ENCODE measurements at places on chromosomes 2 and 18.

- DNase-seq: no peak
Observed at GRCh38 chr18:2654169-2654927, 1.2 kb upstream of the SMCHD1 start.

- no peak for DNase-seq
Observed at GRCh38 chr2:142840436-142840835, 37.0 kb upstream of the KYNU start.

- no peak for DNase-seq
Observed at GRCh38 chr18:3898861-3899613, 449.1 kb downstream of the TGIF1 start.

DNA sequence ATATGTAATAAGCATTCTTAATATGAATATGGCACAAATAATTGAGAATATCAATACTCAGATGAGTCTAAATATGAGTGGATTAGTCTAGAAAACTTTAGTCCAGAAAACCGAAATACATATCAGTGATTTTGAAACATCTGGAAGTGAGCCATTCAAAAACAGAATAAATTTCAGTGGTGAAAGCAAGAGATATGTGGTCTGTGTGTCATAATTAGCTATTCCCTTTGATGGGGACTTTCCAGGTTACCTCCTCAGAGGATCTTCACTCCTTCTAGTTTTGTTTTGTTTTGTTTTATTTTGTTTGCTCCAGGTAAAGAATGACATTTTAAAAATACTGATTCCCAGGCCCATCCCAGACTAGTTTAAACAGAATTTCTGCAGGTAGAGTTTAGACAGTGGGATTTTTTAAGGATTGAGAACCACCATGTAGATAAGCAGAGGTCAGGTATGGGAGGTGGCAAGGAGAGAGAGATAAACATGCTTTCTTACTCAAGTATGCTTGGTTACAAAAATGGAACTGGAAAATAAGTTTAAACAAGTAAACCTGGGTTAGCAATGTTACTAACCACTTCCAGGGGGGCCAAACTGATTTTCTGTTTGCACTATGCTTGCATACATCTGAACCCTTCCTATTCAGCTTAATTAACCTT is 70.7 kb downstream of the NABP1 start:
- DNase-seq: peak; percentile 41

DNA sequence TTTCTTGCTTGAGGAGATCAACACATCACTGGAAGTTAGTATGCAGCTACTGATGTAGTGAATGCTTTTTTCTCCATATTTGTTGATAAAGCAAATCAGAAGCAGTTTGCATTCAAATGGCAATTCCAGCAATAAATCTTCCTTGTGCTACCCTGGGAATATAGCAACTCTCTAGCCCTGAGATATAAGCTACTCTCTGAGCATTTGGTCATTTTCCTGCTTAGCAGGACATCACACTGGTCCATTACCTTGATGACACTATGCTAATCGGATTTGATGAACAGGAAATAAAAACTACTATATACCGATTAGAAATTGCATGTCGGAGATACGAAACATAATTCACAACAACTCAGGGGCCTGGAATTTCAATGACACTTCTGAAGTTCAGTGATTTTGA is 152.7 kb downstream of the CBLN2 start:
- no peak for DNase-seq

- no peak for DNase-seq
Observed at GRCh38 chr18:31683968-31684278, 458 bp downstream of the B4GALT6 start.

DNA sequence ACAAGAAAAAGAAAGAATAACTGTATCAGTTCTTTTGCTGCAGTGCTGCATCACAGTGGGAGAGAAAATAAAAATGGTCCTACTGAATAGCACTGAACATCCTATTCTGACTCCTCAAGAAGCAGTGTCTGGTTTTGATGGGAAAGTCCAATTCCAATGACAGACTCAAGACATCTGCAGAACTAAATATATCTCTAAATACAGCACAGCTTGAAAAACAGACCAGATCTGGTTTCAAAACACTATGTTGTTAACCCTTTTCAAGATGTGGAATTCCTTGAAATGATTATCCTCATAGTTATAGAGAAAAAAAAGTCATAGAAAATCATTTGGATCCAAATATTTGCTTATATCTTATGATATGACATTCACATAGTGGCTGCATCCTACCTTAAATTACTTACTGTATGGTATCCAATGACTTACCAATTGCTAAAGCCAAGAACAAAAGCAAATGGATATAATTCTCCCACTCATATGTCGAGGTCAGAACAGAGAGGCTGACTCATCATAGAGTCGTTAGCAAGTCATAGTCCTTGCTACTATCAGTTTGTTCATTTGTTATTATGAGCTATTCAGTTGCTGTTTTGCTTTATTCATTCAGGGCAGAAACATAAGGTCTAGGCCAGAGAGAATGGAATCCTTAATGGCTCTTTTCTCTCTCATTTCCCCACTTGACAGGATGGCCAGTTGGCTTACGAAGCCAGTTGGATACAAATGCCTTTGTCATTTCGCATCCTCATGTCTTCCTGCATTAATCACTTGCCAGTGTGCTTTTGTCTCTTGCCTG is 62.5 kb upstream of the ACVR2A start:
- peak; percentile 65 for DNase-seq

GRCh38 chr2:224354632-224355211 is 47.2 kb downstream of the FAM124B start:
- DNase-seq: no peak

DNA sequence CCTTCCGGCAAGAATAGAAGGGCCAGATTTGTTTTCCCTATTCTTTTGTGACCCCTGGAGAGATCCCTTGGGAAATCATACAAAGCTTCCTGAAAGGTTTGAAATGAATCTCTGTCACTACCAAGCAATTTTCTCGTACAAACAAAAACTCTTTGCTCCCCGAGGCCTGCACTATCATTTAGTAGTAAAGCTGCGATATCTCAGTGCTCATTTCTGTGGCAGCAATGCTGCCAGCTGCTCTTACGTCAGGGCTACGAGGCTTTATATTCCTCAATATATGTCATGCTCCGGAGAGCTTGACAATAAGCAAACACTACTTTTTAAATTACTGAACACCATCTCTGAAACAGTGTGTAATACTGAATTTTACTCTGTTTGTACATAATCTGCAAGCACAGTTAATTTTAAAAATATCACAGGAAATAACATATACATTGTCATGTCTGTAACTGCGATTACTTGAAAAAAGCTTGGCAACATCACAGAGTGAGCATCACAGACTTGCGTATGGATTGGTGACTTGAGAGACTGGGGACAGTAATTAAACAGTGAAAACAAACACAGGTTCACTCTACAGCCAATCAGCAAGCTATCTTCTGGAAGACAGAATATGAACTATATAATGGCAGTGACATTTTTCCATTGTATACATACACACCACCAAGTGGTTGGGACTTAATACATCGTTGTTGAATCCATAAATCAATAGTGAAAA is 403.3 kb upstream of the NETO1 start:
- DNase-seq: no peak

- no peak for DNase-seq
Observed at GRCh38 chr2:240437551-240437860, 2.0 kb downstream of the GPC1 start.

DNA sequence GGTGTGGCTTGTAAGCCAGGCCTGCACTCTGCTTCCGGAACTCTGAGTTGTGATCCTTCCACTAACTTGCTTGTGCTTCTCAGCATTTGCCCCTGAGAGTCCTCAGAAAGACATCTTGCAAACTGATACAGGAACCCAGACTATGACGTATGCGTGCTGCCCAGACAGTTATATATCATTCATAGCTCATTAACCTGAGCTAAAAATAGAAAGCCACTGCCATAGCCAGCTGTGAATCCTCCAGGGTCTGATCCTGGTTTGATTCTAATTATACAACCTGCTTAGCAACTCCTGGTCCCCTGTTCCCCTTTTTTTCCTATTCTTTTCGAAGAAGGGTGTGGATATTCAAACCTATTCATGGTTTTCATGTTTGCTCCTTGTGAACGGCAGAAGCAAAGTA is 63.7 kb downstream of the MARCHF4 start:
- no peak for DNase-seq

DNA sequence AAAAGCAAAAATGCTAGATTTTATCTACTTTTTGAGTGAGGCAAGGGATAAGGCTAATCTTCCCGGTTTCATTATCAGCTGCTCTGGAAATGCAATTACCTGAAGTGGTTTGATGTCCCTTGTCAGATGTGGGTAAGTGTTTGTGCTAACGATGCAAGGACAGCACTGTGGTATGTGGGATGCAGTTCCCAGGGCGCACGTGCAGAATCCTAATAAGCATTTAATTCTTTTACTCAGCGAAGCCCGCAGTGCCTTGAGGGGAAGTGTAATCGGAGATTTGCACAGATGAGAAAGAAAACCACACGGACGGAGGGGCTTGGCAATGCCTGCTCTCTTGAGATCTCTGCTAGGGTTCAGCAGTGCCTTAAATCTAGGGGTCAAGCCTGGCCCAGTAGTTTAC is 108.5 kb upstream of the LYPD6 start:
- DNase-seq: no peak

- DNase-seq: no peak
Observed at GRCh38 chr2:59756150-59756549, 797.3 kb downstream of the BCL11A start.

- DNase-seq: no peak
Observed at GRCh38 chr2:183112577-183112976, 11.7 kb upstream of the NUP35 start.

- DNase-seq: no peak
Observed at GRCh38 chr18:59514203-59514602, 155.1 kb upstream of the LMAN1 start.

DNA sequence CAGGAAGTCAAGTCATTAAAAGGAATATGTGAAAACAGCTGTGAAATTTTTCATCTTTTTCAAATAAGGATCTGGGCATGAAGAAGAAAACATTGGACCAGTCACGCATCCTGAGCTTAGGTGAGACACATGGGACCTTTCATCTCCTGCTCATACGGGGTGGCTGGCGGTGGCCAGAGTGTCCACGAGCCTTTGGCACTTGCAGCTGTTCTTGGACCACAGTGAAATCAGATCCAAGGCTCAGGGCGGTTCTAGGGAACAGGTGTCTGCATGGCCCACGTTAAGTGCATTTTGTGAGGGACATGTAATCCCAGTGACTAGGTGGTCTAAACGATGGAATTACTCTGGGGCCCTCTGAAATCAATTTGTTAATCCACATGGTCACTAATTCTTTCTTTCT is 212.7 kb upstream of the COPS8 start:
- no peak for DNase-seq

- DNase-seq: no peak
Observed at GRCh38 chr2:221204699-221205098, 367.4 kb downstream of the EPHA4 start.

DNA sequence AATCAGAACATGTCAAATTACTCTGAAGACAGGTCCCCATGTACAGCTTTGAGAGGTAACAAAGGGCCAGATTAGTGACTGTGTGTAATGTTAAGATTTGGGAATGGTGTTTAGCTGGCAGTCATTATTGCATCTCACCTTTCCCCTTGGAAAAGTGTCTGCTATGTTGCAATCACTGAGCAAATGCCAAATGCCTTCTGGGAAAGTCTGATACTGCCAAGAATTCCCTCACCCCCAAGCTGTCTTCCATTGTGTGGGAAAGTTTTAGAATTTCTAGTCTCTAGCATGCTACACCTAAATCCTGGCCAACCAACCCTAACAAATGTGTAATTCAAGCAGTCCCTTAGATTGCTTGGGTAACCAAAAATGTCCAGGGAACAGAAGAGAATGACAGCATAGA is 13.6 kb upstream of the PELI1 start:
- no peak for DNase-seq

GRCh38 chr2:109171444-109172334 is 42.7 kb downstream of the SH3RF3 start:
- DNase-seq: no peak

- DNase-seq: peak; percentile 45
Observed at GRCh38 chr2:11123856-11124759, 31.2 kb upstream of the SLC66A3 start.

GRCh38 chr18:35139517-35139916 is 98.3 kb downstream of the MAPRE2 start:
- DNase-seq: no peak

DNA sequence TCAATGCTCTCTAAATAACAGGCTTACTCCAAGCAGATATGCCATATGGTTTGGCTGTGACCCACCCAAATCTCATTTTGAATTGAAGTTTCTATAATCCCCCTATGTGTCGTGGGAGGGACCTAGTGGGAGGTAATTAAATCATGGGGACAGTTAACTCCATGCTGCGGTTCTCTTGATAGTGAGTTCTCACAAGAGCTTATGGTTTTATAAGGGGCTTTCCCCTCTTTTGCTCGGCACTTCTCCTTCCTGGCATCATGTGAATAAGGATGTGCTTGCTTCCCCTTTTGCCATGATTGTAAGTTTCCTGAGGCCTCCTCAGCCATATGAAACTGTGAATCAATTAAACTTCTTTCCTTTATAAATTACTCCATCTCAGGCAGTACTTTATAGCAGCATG is 302.7 kb upstream of the ZC3H15 start:
- DNase-seq: no peak

DNA sequence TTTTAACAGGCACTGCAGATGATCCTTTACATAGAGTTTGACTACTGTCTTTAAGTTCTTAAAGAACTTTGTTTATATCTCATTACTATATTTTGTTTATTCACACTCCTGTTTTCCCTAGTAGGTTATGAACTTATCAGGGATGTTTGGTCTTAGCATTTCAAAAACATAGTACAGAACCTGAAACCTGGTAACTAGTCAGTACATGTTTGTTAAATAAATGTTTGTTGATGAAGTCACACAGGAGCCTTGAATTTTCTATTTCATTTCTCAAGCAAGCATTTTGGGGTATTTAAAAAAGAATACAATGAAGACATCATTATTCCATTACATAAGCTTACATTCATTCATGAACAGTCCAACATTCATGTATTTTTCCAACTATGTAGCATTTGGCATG is 280.3 kb upstream of the ZSWIM2 start:
- no peak for DNase-seq

GRCh38 chr2:29226808-29227207 is 111.6 kb downstream of the CLIP4 start:
- no peak for DNase-seq

DNA sequence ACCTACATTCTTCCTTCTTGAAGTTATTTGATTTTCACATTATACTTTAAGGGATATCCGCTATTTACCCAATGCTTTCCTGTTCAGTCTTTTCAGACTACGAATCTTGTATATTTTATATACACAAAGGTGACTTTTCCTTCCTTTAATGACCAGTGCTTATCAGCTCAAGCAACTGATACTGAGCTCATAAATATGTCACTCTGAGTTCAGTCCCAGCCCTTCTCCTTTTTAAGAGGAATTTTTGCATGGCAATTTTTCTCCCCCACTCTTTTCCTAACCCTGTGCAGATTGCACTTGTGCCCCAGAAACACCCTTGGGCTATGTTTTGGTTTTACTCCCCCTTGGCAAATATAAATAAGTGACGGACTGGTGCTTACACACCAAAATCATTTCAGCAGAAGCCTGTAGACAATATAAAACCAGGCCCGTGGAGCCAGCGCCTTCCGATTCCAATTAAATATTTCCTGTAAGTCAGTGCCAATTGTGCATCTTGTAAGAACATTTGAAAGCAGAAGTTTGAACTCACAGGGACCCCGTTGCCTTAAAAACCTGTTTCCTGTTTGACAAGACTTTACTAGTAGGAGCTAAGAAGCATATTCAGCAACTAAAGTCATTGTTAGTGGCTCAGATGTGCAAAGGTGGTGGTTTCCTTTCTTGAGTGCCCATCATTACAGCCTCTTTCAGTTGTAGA is 66.3 kb upstream of the GATA6 start:
- no peak for DNase-seq

GRCh38 chr2:28653892-28654662 is 97.6 kb upstream of the PPP1CB start:
- DNase-seq: no peak

Data from mammary epithelial cell (primary cell).